ENCODE measurements at places on chromosomes 7 and 10.

DNA sequence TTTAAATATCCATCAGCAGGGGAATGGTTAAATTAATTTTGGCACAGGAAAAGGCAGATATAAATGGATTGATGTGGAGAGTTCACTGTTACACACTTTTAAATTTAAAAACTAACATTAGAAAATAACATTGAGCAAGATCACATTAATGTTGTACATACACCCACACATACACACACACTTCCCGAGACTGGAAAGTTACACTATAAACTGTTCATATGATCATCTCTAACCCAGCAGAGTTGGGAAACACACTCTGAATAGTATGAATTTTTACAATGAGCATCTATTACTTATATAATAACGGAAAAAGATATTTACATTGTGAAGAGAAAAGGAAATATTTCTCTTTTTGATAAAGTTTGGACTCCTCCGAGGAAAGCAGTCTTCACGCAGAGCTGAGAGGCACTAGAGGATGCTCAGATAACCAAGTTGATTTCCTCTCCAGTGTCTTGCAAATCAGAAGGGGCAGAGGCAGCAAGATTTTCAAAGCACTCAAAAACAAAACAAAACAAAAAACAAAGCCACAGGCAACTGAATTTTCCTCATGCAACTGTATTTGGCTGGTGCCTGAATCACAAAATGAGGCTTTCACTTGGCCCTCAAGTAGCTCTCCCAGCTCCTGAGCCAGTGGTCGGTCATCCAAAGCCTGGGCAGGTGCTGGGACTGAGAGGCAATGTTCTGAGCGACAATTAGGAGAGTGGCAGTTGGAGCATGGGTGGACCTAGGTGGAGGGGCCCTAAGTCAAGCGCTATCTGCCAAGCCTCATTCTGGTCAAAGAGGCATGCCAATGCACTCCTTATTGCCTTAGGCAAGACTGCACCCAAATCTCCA is 10.5 kb upstream of the GATAD1 start:
- no peak for DNase-seq

DNA sequence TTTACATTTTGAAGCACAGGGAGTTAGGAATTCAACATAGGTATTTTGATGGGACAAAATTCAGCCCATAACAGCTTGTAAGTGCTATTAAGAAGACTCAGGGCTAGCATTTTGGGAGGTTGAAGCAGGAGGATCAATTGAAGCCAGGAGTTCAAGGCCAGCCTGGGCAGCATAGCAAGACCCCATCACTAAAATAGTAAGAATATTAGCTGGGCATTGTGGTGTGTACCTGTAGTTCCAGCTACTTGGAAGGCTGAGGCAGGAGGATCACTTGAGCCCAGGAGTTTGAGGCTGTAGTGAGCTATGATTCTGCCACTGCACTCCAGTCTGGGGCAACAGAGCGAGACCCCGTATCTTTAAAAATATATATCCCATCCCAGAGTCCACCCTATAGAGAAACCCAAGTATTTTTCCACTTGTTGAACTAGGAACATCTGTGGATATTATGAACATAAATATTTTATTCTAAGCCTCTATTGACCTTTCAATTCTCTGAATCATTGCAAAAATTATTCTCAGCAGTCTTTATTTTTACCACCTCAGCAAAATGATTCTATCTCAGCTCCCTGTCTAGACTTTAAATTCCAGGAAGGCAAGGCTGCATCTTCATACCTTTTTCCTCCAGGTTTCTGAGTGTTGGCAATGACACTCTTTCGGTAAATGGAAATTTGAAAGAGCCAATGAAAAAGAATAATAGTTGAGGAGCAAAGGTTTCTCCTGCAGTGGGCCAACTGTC is 181.0 kb downstream of the GALNT17 start:
- no peak for DNase-seq

GRCh38 chr10:121530481-121531075 is 67.7 kb downstream of the FGFR2 start:
- no peak for DNase-seq

- peak; percentile 63 for DNase-seq
Measured at GRCh38 chr10:7417103-7417623, 6.3 kb upstream of the SFMBT2 start.

- DNase-seq: peak; percentile 18
Measured at GRCh38 chr10:68202960-68203353, 29.0 kb downstream of the ATOH7 start.

DNA sequence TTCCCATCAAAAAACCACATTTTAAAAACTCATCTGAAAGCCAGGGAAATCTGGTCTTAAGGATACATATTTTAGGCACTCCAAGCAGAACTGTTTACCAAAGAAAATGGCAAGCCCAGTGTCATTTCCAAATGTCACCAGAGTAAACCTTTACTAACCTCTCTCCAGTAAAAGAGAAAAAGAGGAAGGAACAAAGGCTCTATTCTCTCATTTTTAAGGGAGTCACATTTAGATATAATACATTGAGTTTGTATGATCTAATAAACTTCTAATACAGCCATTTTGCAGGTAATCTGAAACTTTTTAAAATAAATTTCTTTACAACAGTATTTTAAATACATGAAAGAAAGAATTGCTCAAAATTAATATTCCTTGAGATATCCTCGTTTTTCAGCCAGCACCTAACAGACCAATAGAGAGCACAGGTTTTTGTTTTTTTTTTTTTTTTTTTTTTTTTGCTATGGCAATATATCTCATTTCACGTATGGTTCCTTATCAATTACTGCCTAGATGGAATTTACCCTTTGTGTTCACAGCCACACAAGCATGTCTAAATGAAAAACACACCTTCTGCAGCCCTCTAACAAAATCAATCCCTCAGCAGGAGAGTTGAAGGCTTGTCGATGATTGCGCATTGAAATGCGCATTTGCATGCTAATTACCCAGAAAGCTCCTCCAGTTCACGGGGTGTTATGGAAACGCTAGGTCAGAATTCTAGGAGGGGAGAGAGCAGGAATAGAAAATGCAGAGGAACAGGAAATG is 39.8 kb upstream of the MSRB2 start:
- DNase-seq: no peak

DNA sequence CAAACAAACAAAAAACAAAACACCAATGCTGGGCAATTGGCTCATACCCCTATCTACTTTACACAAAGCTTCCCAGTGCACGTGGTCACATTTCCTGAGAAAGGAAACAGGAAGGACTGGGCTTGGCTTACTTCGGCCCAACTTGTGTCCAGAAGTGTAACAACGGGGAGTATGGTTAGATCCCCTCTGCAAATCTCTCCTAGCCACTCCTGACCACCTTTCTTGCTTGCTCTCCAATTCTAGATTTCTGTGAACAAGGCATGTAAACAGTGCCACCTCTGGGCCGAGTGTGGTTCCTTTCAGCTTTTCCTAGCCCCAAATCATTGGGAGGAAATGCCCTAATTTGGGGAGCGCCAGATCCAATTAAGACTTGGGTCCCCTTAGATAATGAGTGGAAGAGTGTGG is 21.0 kb upstream of the FRAT2 start:
- no peak for DNase-seq

GRCh38 chr7:106606120-106606519 is 54.8 kb downstream of the CCDC71L start:
- DNase-seq: no peak

DNA sequence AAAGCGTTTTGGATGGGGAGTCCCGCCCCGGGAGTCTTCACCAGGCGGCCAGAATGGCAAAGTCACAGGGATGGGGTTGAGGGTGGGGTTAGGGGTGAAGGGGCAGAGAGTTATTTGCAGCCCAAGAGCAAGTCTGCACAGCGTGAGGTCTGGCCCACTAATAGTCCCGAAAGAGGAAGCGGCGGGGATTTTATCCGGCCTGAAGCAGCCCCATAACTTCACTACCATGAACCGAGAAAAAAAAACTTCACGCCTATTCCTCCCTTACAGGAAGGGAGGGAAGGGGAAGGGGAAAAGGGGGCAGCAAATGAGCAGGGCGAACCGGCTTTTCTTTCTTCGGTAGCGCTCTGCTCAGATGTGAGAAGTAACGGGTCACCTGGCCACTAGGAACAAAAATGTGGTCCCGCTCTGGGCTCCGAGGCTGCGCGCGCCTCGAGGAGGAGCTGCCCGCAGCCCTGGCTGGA is 712 bp downstream of the ITPRIP start:
- DNase-seq: peak; percentile 49
